Left forelimb (tissue), 1 donor: ENCODE measurements at places on chromosomes 3 and 15.

DNA sequence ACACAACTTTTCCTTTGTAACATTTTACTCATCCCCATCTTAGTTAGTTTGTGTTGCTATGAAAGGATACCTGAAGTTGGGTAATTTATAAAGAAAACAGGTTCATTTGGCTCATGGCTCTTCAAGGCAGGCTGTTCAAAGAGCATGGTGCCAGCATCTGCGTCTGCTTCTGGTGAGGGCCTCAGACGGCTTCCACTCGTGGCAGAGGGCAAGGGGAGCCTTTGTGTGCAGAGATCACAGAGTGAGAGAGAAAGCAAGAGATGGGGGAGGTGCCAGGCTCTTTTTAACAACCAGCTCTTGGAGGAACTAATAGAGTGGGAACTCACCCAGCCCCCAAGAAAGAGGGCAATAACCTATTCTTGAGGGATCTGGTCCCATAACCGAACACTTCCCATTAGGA is 23.1 kb downstream of the PLA2G4F start:
- DNase-seq: no peak

DNA sequence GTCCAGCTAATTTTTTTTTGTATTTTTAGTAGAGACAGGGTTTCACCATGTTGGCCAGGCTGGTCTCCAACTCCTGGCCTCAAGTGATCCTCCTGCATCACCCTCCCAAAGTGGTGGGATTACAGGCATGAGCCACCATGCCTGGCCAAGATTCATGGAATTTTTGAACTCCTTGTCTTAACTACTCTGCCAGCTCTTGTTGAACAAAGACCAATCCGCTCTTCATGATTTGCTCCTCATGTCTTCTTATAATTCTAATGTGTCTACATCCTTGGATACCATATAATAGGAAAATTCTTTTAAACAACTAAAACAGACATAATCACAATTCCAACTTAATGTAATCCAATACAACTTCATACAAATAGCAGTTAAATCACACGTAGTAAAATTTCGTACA is 21.3 kb downstream of the UBA5 start:
- no peak for DNase-seq

- peak; percentile 61 for DNase-seq
Measured at GRCh38 chr15:78130466-78131294, 565 bp downstream of the CIB2 start.

DNA sequence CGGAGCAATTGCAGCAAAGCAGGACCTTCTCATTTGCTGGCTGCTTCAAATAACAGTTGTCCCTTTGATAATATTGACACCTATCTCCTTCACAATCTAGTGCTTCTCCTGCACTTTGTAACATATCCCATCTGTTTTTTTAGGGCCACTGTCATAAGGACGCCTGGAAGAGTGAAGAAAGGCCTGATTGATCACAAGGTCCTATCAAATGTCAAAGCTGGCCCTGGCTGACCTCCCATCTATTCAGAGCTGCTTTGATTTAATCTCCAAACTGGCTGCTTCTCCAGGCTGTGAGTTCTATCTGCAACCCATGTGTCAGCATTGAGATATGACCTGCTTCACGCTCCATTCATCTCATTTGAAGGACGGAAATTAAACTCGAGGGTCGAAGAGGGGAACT is 601.2 kb upstream of the KCNMB2 start:
- no peak for DNase-seq

- DNase-seq: no peak
Measured at GRCh38 chr15:59587085-59587826, 24.3 kb upstream of the GCNT3 start.
